ENCODE measurements at places on chromosomes 4 and X.

GRCh38 chr4:109609431-109609830 is 49.4 kb downstream of the MCUB start:
- DNase-seq, result no peak

GRCh38 chr4:74451214-74451661 is 6.3 kb downstream of the AREG start:
- no peak for DNase-seq

GRCh38 chr4:88817740-88818139 is 120.1 kb upstream of the NAP1L5 start:
- DNase-seq, result no peak

- no peak for DNase-seq
Observed at GRCh38 chrX:43956034-43956433, 17.2 kb downstream of the NDP start.

GRCh38 chr4:145183581-145183980 is 3.2 kb upstream of the OTUD4 start:
- no peak for DNase-seq

- DNase-seq, result no peak
Observed at GRCh38 chr4:61638591-61638990, 438.5 kb downstream of the ADGRL3 start.

GRCh38 chr4:102598762-102599374 is 97.7 kb downstream of the NFKB1 start:
- no peak for DNase-seq

DNA sequence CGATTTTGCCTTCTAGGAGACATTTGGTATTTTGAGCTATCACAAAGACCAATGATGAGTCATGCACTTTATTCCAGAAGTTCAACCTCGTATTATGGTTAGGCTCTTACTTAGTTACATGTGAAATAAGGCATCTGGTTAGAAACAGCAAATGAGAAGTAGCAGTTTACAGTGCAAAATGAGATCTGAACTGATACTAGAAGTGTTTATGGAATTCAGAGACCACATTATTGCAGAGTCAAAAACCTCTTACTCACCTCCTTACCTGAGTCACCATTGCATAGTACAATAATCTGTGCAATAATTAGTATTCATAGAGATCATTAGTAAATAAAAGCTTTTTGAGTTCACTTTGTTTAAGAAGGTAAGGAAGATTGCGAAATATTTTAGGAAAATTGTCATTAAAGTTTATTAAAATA is 38.7 kb downstream of the SEC24B start:
- DNase-seq, result no peak

Data from NCI-H2107 (cell line).